ENCODE measurements at places on chromosomes 7 and 10.

DNA sequence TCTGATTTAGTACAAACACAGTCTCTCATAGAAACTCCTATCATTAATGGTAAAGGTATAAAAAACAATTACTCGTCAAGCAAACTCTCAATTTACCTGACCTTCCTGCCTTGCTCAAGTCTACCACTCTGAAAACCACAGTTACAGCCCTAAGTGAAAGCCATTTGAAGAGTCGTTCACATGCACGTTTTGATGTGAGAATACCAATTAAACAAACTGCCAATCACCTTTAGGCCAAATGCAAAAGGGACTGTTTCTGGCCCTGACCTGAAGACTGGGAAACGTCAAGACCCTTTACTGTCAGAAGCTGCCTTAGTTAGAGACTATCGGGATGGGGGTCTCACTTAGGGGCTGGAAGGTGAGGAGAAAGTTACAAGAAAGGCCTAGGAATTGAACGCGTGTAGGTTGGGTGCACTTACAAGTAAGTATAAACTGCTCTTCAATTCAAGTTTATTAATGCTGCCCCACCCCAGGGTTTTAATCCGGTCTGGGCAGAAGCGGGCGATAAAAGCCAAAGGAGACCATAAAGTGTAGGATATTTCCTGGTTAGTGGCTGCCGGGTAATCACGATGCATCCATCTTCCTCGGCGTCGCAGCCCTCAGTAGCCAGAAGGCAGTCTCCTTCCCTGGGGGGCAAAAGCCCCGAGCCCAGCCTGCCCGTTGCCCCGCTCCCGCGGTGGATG lies 935 bp downstream of the TM9SF3 start:
- no peak for DNase-seq

- no peak for DNase-seq
These were observed 69.4 kb downstream of the FAM53B start for GRCh38 chr10:124674768-124675222.

DNA sequence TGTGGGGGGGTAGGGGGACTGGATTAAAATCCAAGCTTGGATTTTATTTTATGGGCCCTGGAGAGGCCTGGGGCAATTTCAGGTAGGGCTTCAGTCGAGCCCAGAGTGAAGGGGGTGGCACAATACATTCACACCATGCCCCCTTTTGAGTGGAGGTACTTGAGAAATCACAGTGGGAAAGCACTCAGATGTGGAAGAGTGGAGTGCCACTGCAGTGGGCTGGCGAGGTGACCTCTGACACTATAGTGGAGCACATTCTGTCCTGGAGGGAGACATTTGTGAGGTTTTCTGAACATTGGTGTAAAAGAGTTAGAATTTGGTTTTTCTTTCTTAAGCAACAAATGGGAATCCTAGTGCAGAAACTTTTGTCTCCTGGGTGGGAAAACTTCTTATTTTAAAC lies 143.2 kb downstream of the WNT2 start:
- DNase-seq: no peak

DNA sequence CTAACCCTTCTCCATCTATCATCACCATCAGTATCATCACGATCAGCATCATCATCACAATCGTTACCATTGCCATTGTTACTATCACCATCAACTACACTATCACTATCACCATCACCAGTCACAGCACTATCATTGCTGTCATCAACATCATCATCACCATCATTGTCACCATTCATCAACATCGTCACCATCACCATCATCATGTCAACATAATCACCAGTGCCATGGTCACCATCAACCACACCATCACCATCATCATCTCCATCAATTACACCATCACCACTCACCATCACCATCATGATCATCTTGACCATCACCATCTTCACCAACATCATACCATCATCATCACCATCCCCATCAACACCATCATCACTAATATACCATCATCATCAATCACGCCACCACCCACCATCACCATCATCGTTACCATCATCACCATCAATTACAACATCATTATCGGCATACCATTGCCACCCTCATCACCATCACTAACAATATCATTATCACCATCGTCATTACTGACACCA lies 66.5 kb downstream of the TNS3 start:
- no peak for DNase-seq

GRCh38 chr7:142804728-142805207 lies 34.0 kb downstream of the PRSS2 start:
- DNase-seq: no peak

GRCh38 chr10:89643431-89643811 lies 1.6 kb downstream of the PANK1 start:
- DNase-seq: no peak

- DNase-seq: no peak
These were observed 24.2 kb upstream of the RASSF4 start for GRCh38 chr10:44935201-44935965.

- DNase-seq: no peak
These were observed 694 bp upstream of the WASL start for GRCh38 chr7:123749537-123749857.

- no peak for DNase-seq
These were observed 103.5 kb downstream of the LHFPL3 start for GRCh38 chr7:104431930-104432329.

DNA sequence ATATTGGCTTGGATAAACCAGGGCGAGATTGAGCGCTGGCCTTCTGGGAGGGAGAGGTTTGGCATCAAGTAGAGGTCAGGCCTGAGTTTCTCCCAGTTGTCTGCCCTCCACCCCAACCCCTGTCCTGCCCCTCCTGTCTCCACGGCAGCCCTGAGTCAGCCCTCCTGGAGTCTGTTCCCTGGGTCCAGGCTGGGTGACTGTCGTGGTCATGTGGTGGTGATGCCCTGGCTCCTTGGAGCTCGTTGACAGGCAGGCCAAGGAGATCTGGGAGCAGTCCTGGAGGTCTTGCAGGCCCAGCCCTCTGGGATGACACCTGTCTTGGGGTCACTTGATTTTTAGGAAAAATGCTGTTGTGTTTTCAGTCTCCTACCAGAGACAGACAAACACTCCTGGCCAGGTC lies 53.6 kb upstream of the PODXL start:
- DNase-seq: no peak

GRCh38 chr10:62900829-62901571 lies 84.8 kb upstream of the EGR2 start:
- DNase-seq: no peak

DNA sequence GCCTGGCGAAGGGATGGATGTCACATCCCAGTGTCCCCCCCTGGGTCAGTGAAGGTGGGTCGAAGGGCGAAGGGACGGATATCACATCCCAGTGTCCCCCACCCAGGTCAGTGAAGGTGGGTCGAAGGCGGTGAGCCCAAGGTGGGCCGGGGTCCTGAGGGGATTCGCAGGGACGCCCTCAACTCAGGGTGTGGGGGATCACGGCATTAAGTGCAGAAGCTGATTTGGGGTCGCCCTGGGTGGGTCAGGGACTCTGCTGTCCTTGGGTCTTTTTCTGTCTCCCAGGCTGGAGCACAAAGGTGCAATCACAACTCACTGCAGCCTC lies 21.9 kb downstream of the ADAP1 start:
- DNase-seq: no peak

DNA sequence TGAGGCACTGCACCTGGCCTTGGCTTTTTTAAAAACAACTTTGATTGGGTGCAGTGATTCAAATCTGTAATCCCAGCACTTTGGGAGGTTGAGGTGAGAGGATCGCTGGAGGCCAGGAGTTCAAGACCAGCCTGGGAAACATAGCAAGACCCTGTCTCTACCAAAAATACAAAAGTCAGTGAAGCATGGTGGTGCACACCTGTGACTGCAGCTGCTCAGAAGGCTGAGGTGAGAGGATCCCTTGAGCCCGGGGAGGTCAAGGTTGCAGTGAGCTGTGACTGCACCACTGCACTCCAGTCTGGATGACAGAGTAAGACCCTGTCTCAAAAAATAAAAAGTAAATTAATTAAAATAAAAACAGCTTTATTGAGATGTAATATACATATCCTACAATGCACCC lies 84.9 kb downstream of the NPTX2 start:
- no peak for DNase-seq

DNA sequence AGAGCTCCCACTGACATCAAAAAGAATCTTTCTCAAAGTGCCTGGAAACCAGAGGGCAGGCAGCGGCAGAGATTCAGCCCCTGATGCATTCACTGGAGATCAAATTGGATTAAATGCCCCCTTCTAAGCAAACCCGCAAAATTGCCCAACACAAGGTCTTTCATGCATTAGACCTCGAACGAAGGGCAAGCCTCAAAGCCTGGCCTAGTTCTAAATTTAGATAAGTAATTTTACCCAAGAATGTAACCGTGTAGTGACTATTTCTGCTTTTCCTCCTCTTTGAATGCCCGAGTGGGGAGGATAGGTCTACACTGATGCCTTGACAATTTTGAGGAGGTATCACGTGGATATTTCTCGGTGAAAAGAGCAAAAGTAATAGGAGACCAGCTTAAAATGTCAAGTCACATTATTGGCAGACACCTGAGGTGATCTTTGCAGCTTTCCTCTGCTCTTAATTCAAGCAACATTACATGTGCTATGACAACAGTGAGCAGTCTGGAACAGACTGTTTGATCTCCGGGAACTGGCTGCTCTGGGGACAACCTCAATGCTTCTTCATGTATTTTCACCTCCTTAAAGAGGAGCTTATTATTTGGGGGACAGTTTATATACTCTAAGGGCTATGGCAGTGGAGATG lies 1263.5 kb upstream of the AUTS2 start:
- DNase-seq: no peak

DNA sequence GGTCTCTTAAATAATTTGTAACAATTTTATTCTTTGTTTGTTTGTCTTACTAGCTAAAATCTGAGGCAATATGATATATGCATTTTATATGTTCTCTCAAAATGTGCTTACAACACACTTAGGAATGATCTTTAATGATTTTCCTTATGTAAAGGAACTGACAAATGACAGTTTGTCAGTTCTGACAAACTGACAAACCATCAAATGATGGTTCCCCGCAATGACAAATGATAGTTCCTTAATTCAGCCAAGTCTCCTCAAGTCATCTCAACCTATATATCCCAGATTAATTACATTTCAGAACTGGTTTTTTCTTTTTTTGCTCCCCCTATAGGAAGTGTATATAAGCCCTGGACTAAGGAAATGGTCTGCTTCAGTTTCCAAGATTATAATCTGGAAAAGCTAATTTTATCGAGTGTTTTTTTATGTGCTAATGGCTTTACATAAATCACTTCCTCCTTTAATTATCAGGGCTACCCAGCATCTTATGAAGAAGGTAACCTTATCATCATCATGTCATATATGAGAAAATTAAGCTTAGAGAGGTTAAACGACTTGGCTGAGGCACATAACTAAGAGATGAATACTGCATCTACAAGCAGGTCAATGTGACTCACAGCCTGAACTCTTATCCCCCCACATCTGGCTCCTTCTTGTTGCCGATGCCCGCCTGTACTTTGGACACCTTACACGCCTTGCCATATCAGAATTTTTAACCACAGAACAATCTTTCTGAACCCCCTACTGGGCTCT lies 75.1 kb downstream of the RELN start:
- DNase-seq: no peak

- DNase-seq: no peak
These were observed 145.1 kb downstream of the C1GALT1 start for GRCh38 chr7:7327423-7327822.

- DNase-seq: peak; percentile 98
These were observed 1.6 kb downstream of the COMTD1 start for GRCh38 chr10:75234017-75234682.

GRCh38 chr7:41608447-41608846 lies 94.4 kb downstream of the INHBA start:
- DNase-seq: no peak

DNA sequence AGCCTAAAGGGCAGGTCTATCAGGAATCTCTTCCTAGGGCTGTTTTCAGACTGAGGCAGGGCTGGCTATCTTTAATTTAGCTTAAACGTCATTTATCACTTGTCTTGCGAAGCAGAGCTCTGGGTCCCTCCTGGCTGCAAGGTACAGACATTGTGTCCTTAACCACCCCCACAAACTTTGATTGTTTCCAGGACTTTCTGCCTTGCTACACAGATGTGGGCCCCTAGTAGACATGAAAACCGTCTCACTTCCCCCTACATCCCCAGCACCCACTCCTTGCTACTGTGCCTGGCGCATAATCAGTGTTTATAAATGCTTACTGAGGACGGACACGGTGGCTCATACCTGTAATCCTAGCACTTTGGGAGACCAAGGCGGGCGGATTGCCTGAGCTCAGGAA lies 54.5 kb downstream of the PIP4K2A start:
- no peak for DNase-seq

- no peak for DNase-seq
These were observed 828.8 kb upstream of the MBL2 start for GRCh38 chr10:53601260-53601875.

- DNase-seq: no peak
These were observed 34.9 kb downstream of the ITGB1 start for GRCh38 chr10:32923134-32923533.

- no peak for DNase-seq
These were observed 85.5 kb upstream of the MKLN1 start for GRCh38 chr7:131242123-131242650.
